ENCODE measurements at places on chromosomes 16 and 17. TPM values are rescaled to one million over a fixed set of nuclear protein-coding genes. Genes with fewer than 3 reads are reported as not detected.

The MPO gene
- 0.08 TPM for polyA plus RNA-seq

The BORCS6 gene
- polyA plus RNA-seq = 1.8 TPM

The SMYD4 gene
- polyA plus RNA-seq = 14.8 TPM

The TBC1D3K gene
- not detected for polyA plus RNA-seq

The GH2 gene
- 2.3 TPM for polyA plus RNA-seq

The CDR2L gene
- polyA plus RNA-seq = 17.7 TPM

The ACSM2A gene
- not detected for polyA plus RNA-seq

The DNAH2 gene
- not detected for polyA plus RNA-seq

The HID1 gene
- polyA plus RNA-seq = 10.9 TPM

The SLC35G6 gene
- not detected for polyA plus RNA-seq

The UBALD1 gene
- 20.7 TPM for polyA plus RNA-seq

The MYL11 gene
- polyA plus RNA-seq = 7.3 TPM

The RNF112 gene
- 0.38 TPM for polyA plus RNA-seq

The FADS6 gene
- 0.42 TPM for polyA plus RNA-seq

The DLX4 gene
- 0.80 TPM for polyA plus RNA-seq

The CRHR1 gene
- 0.09 TPM for polyA plus RNA-seq

The NR1D1 gene
- 3.3 TPM for polyA plus RNA-seq

The PLD6 gene
- polyA plus RNA-seq = not detected

The GFAP gene
- polyA plus RNA-seq = 0.73 TPM

The HASPIN gene
- polyA plus RNA-seq = 6.1 TPM

The IL34 gene
- 3.1 TPM for polyA plus RNA-seq

The RPRML gene
- 3.4 TPM for polyA plus RNA-seq

The HAS3 gene
- 7.3 TPM for polyA plus RNA-seq

The RIPOR1 gene
- 7.6 TPM for polyA plus RNA-seq

The ITGB4 gene
- polyA plus RNA-seq = 4.2 TPM

The OTOP2 gene
- polyA plus RNA-seq = not detected

The HOXB5 gene
- polyA plus RNA-seq = not detected

The CD300LG gene
- polyA plus RNA-seq = not detected

The CLEC19A gene
- 0.26 TPM for polyA plus RNA-seq

The WNK4 gene
- polyA plus RNA-seq = 0.65 TPM

The APOH gene
- polyA plus RNA-seq = not detected

The TMEM170A gene
- polyA plus RNA-seq = 28.5 TPM

The CTF1 gene
- 0.24 TPM for polyA plus RNA-seq

The CRYBA1 gene
- polyA plus RNA-seq = not detected

The GLIS2 gene
- 8.2 TPM for polyA plus RNA-seq

The NPIPA7 gene
- 34.1 TPM for polyA plus RNA-seq

The DGKE gene
- 3.9 TPM for polyA plus RNA-seq

The AXIN2 gene
- polyA plus RNA-seq = 9.4 TPM

The MYH8 gene
- not detected for polyA plus RNA-seq

The SPATA32 gene
- not detected for polyA plus RNA-seq

The C17orf100 gene
- polyA plus RNA-seq = 4.8 TPM

All from GM23338 (cell line).